ENCODE measurements at places on chromosomes 12 and 14.

- DNase-seq, result no peak
Observed at GRCh38 chr14:94066089-94066676, 14.8 kb downstream of the DDX24 start.

DNA sequence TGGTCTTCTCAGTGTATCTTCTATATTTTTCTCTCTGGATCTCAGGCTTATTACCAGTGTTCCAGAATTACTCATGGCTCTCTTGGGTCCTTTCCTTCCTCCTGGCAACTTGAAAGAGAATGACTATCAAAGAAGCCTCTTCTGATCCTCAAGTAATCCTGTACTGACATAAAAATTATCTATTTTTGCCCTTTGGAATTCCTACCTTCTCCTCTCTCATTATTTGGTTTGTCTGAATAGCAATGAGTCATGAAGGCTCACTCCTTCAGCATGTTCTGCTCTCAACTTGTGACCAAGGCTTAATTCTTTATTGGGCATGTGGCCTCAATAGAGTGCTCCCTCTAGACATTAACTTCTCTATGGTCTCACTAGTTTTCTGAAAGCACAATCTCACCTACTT, 553.6 kb upstream of the ATP2B1 start:
- no peak for DNase-seq

GRCh38 chr14:95245334-95245733, 74.4 kb downstream of the CLMN start:
- DNase-seq, result no peak

DNA sequence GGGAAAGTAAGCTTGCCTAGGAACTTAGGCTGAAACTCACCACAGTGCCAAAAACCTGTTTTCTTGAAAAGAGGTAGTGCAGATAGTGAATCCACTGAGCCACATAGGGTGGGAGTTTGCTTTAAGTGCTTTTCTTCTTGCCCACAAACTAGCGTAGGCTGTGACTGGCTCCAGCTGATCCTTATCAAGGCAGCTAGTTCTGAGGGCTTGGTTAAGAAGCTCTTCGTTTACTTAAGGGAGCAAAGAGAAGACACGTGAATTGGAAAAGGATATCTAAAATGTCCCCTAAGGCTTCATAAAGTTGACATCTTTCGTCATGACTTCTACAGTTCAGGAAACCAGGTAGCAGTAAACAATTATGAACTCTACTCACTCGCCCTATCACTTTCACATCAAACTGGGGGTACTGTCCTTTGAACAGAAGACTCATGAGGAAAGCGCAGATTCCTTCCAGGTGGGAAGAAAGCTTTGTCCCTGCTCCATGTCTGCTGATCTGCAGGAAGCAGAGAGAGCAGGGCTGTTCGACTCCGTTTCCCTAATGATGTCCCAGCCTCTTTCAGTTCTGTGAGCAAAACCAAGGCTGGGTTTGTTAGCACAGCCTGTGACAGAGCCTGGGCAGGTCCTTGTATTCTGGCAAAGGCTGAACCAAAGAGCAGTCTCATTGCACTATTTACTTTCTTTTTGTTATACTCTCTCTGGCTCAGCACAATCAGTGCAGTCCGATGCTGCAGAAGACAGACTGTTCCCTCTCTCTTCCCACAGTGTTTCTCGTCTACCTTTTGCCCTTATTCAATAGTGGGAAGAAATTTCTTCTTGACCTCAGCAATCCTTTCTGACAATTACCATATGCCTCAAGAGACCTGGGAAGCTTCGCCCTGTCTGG, 93.5 kb upstream of the ETV6 start:
- DNase-seq, result no peak

DNA sequence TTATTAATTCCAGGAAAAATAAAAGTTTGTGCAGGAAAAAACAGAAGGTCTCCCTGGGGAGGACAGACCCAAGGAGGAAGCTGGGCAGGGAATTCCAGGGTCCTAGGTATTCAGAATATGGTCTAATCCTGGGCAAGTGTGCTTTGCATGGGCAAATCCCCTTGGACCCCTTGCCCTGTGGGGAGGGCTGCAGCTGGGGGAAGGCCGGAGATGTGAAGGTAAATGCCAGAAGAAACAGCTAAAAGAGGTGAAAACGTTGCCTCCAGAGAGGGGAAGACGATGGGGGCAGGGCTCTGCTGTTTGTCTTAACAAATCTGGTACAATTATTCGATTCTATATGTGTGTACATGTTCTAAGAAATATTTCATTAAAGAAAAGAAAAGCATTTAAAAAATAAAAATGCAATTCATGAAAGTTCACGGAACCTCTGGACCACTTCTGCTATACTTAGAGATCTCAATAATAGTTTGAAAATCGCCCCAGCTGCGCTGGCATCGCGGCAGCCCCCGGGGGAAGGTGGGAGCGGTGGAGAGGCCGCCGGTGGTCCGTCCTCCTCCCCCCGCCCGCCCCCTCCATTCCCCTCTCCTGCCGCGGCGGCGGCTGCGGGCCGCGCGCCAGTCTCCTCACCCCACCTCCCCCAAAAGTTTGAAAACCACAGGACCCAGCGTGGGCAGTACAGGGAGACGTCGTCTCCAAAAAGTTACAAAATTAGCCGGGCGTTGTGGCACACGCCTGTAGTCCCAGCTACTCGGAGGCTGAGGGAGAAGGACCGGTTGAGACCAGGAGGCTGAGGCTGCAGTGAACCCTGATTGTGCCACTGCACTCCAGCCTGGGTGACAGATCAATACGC, 1.5 kb upstream of the PRPF40B start:
- no peak for DNase-seq

DNA sequence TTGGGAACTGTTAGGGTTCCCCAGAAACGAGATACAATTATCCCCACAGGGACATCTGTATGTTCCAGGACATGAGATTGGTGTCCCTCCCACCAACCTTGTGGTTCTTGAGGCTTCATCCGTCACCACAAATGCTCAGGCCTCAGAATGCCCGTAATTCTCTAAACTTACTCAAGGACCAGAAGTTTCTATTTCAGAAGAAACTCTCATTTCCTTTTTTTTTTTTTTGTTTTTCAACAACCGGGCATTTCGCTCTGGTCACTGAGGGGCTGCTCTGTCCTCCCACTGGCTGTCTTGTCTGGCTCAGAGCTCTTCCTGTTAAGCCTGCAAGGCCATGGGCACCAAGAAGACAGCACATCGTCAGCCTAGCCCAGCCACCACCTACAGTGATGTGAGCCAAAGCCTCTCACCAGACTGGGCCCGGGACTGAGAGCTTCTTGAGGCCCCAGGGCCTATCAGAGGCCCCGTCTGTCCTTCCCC, 36.2 kb downstream of the VDR start:
- DNase-seq, result no peak

GRCh38 chr14:94176808-94177207, 2.7 kb downstream of the PPP4R4 start:
- DNase-seq, result no peak

GRCh38 chr12:12365446-12365802, 8.5 kb downstream of the BORCS5 start:
- DNase-seq, result no peak

DNA sequence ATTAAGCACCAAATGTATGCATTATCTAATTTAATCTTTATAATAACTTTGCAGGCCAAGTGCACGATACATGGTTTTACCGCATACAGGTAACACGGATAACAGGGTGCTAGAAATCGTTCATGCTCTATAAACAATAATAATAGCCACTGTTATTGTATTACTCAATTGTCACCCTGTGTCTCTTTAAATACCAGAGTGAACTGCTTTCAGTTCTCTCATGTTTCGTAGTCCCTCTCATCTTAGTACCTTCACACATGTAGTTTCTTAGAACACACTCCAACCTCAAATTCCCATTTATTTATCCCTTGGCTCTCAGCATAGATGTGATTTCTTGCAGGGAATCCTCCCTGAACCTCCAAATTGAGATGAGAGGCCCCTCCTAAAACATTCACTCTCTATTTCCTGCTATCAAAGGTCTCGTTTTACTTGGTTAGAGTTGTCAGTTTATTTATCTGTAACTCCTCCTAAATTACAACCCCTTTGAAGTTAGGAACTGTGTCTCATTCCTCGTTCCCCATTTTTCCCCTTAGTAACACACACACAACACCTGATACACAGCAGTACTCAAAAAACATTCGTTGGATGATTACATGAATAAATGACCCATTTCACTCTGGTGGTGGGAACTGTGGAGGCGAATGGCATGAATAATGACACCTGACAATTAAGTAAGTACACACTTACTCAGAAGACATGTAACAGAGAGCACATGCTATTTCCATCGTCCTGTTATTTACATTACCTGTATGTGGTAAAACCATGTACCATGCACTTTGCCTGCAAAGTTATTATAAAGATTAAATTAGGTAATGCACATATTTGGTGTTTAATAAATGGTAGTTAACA, 134.6 kb downstream of the BTG1 start:
- no peak for DNase-seq

- peak; percentile 7 for DNase-seq
Observed at GRCh38 chr14:54976316-54976715, 50.6 kb downstream of the WDHD1 start.

- DNase-seq, result no peak
Observed at GRCh38 chr14:22569106-22569736, 19.8 kb downstream of the DAD1 start.

DNA sequence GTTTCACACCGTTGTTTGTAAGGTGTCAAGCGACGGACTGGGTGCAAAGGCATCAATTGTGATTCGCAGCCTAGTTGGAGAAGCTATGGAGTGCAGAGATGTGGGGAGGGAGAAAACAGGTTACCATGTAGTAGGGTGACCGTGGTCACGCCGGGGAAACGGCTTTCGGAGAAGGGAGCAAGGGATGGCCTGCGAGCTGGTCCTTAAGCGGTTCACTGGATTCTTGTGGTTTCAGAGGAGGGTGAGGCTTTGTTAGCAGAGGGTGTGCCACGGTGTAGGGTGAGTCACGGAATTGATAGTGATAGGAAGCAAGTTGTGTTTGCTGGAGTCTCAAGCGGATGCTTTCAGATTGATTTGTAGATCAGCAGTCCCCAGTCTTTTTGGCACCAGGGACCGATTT, 2.3 kb downstream of the PIWIL1 start:
- no peak for DNase-seq

DNA sequence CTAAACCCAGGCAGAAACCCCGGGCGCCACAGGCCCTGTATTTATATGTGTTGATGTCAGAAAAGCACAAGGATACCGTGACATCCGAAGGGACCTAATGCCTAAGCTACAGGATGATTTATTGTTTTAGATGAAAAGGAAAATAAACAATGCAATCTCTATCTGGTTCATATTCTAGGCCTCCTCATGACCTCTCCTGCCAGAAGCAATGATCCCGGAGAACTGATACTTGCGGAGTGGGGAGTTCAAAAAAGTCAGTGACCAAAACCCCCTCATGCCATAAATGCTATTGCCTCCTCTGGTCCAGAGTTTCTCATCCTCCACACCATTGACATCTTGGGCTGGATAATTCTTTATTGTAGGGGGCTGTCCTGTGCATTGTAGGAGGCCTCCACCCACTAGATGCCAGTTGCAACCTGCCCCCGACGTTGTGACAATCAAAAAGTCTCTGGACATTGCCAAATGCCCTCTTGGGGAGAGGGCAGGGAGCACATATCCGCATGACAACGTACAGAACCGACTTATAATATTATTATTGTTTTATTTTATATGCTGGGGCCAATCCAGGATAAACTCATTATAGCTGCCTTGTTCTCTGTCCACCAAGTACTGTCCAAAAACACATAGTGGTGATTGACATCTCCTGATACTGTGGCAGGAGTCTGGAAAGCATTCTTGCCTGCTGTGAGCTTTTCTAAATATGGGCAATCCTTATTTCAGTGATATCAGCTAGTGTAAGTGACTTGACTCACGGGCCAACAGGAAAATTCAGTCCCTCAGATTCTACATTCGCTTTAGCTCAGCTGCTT, 1.1 kb upstream of the CSRP2 start:
- DNase-seq, result no peak

DNA sequence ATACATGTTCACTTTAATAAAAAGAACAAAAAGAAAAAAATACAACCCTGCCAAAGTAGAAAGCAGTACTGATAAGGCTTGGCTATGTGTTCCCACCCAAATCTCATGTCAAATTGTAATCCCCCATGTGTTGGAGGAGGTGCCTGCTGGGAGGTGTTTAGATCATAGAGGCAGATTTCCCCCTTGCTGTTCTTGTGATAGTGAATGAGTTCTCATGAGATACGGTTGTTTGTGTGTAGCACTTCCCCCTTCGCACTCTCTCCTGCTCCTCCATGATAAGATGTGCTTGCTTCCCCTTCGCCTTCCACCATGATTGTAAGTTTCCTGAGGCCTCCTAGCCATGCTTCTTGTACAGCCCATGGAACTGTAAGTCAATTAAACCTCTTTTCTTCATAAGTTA, 59.9 kb downstream of the USP15 start:
- no peak for DNase-seq

DNA sequence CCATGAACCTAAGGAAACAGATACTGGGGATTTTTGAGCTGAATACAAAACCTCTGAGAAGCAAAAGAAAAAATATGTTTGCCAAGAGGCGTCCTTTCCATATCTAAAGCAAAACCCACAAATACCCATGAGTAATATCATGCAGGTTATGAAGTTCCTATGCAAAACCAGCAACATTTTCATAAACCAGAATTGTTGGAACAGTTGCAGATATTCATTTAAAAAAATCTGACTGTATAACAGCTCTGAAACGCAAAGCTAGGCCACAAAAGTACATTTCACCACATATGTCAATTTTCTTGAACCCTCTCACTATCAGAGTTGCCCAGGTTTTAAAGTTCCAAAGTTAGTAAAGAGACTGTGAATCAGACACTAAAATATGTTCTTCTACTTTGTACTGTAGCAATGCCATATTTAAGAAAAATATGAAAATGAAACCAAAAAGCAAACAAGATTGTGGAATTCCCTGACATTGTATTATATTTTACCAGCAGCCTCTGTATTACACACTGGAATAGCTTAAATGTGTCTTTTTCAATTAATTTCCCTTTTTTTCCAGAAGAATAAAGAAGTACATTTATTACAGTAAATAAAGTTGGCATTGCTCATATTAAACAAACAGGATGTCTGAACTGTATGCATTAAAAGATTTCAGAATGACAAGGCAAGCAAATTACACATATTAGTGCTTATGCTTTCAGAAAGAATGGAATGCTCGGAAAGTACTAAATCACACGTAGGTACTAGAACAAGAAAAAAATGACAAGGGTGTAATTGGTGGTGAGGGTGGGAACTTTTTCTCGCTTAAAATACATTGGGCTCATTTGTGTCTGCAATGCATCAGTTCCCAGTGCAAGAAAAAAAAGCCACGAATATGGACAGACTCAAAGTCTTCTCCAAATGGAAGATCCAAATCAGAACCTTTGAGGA, 33.6 kb upstream of the HIF1A start:
- no peak for DNase-seq

- no peak for DNase-seq
Observed at GRCh38 chr12:6115389-6115788, 9.1 kb downstream of the VWF start.

- DNase-seq, result no peak
Observed at GRCh38 chr14:74571901-74572725, 39.9 kb downstream of the LTBP2 start.

DNA sequence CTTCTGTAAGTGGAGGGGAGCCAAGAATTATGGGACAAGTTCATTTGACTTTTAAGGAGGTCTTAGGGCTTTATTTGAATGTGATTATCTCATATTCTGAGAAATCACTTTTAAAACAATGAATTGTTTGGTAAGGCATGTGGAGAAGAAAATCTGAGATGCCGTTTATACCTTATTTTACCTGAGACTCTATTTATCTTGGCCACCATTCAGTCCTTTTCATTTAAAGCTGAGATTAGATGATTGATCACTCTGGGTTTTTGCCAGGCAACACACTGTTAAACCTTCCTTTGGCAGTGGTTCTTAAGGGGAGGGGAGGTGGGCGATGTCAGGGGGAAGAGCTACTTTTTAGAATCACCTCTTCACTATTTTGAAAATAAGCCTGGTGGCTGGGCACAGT, 11.4 kb downstream of the CAND1 start:
- no peak for DNase-seq

GRCh38 chr12:121983536-121984210, 38.0 kb upstream of the BCL7A start:
- DNase-seq, result no peak
